ENCODE measurements at places on chromosomes 11 and 22.

GRCh38 chr22:44459551-44459950 lies 38.5 kb downstream of the RTL6 start:
- no peak for DNase-seq

DNA sequence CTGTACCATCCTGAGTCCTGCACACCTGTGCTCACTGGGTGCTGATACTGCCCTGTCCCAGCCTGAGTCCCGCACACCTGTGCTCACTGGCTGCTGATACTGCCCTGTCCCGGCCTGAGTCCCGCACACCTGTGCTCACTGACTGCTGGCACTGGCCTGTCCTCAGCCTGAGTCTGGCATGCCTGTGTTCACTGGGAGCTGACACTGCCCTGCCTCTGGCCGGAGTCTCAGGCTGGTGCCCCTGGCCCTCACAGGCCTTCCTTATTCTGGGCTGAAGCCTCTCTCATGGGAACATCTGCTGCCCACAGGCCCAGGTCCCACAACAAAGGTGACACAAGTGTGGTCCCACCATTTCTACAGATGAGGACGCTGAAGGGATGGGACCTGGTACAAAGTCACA lies 115.1 kb downstream of the MPPED1 start:
- DNase-seq, result no peak

GRCh38 chr22:23878219-23878618 lies 16.0 kb upstream of the MIF start:
- no peak for DNase-seq

DNA sequence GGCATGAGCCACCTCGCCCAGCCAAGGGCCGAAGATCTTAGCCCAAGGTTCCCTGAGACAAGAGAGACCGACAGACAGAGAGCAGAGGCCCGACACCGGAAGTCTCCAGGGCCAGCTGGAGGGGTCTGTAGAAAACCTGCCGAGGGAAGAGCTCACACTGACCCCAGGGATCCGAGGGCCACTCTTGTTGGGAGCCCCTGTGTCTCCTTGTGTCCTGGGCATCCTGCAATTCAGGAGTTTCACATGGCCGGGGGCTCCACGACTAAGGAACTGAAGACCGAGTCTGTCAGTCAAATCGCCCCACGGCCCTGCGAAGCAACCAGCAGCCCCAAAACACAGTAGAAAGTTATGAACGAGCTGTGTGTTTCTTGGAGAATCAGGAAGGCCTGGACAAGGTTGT lies 1482.0 kb downstream of the BRD1 start:
- DNase-seq, result no peak

DNA sequence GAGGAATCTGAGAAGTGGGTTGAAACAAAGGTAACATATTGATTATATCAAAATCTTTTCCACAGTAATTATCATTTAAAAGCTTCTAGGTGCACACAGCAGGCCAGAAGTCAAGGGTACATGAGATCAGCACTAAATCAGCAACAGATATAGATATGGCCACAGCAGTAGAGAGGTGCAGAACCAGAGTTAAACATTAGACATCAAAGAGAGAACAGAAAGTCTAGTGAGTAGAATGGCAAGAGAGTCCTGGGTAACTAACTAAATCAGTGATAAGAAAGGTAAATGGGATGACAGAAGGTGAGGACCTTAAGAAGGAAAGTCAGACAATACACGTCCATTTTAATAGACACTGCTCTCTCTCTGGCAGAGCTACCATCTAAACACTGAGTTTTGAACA lies 119.5 kb upstream of the GRIA4 start:
- no peak for DNase-seq

DNA sequence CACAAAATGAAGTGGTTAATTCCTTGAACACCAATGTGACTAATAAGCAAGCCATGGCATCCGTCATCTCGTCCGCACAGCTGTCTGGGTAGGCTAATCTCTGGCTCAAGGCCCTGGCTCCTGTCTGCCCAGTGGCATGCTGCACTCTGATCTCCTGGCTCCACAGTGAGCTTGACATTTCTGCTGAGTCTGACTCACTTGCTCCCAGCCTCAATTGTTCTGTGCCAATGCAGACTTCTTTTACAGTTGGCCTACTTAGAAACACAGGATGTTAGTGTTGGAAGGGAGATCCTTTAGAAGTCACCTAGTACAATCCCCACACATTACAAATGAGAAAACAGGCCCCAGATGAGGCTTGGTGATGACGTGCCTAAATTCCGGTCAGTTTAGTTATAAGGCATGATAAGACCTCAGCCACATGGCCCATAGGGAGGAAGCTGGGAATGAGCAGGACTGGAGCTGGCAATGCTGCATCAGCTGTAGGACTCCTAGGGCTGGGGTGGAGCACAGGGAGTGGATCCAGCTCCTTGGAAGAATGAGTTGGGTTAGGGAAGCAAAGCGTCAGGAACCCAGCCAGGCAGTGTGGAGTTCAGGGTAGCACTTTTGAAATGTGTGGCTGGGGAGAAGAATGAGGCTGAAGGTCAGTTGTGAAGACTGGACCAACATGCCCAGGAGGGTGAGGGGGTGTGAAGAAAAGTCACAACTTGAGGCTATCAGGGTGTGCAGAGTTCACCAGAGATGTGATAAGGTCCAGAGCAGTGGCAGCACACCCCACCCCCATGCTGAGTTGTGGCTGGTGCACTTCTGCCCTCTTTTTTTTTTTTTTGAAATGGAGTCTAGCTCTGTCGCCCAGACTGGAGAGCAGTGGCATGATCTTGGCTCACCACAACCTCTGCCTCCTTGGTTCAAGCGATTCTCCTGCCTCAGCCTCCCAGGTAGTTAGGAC lies 70.2 kb upstream of the EED start:
- DNase-seq, result peak; percentile 97

DNA sequence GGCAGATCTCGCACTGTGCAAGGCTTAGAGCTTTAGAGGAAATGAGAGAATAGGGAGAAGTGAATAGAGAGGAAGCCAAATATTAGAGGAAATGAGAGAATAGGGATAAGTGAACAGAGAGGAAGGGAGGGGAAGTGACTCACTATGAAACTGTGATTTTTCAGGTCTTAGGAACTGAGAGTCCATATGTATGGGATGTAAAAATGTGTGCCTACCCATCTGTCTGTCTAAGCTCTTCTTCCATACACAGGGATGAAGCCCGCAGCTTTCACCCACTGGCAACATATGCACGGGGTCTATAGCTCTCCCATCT lies 6.4 kb upstream of the CCDC86 start:
- no peak for DNase-seq

GRCh38 chr11:46308631-46309419 lies 31.4 kb downstream of the CREB3L1 start:
- no peak for DNase-seq

- no peak for DNase-seq
These were observed 1386.0 kb upstream of the TENM4 start for GRCh38 chr11:80826808-80827207.

GRCh38 chr22:39900306-39901227 lies at the start of gene GRAP2:
TSS of gene GRAP2 (plus strand) at chr22:39901084. CDS start at chr22:39947107, 46,023 bp downstream.
- DNase-seq, result no peak

- no peak for DNase-seq
These were observed 42.9 kb upstream of the DAGLA start for GRCh38 chr11:61637277-61637676.

DNA sequence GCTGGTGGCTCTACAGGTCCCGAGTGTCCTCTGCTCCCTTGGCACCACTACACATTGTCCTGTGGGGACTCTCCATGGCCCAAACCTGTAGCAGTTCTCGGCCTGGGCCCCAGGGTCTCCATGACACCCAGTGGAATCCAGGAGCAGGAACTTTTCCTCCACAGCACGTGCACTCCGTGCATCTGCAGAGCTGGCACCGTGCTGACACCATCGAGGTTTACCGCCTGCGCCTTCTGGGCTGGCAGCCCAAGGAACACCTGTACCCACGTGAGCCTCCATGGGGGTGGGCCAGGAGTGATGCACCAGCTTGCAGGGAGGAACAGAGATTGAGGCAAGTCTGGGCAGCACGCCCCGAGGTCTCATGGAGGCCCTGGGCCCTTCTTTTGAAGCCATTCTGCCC lies 25.2 kb downstream of the TSPAN32 start:
- no peak for DNase-seq

DNA sequence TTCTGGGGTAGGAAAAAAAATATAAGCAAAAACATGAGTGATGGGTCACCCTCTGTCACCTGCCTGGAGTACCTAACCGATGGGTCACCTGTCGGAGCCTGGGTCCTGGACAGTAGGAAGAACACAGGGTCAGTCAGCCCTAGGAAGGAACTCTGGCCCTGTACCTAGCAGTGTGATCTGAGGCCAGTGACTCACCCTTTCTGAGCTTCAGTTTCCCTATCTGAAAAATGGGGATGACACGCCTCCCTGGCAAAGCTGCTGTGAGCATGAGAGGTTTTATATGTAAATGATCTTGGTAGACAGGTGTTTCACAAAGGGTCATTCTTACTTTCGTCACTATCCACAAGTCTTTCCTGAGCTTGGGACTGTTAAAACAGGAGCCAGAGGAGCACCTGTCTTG lies 182.0 kb downstream of the ST3GAL4 start:
- no peak for DNase-seq

DNA sequence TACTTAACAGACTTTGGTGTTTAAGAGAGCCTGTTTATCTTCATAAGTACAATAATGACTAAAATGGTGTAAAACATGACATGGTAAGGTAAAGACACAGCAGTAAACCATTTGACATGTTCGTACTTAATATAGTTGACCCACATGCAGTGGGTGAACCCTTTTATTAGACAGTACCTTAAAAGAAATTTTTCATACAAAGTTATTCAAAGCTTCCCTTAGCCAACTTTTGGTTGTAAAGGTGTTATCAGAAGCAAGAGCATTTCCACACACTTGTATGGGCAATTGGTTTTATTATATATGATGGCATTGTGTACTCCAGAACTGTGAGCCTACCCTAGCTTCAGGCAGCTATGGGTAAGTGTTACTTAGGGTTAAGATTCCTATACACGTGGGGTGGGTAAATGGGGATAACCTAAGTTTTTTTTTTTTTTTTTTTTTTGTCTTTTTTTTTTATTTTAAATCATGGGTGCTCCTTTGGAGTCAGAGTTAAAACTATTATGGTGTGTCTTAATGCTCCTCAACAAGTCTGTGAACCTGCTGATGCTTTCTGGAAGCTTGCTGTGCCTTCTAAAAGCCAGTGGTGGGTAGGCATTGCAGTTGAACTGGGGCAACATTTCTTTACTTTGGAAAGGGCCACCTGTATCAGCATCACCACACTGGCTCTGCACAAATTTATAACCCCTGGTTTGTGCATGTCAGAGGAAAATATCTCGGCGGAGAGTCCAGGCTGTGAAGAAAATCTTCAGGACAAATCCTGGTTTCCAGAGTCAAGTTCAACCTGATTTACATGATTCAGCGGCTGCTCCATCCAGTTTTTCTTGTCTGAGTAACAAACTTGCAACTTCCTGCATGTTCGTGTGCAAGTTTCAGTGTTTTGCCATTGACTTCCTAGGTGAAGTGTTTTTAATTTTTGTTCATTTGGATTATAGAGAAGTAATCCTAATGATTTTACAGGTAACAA lies 3.3 kb downstream of the PCF11 start:
- DNase-seq, result no peak

- peak; percentile 40 for DNase-seq
These were observed 42.2 kb upstream of the FAM181B start for GRCh38 chr11:82775736-82776346.

GRCh38 chr11:34356130-34356529 lies 1.7 kb downstream of the ABTB2 start:
- no peak for DNase-seq

- DNase-seq, result no peak
These were observed 17.8 kb downstream of the CYB5R2 start for GRCh38 chr11:7655253-7656217.

- DNase-seq, result no peak
These were observed at the start of gene QSER1 for GRCh38 chr11:32892355-32893092. TSS of gene QSER1 (plus strand) at chr11:32892811. CDS start at chr11:32893126, 315 bp downstream.

GRCh38 chr11:117517097-117517496 lies 189.4 kb downstream of the CEP164 start:
- DNase-seq, result no peak

- no peak for DNase-seq
These were observed 29.7 kb upstream of the CD81 start for GRCh38 chr11:2347308-2347830.

- DNase-seq, result no peak
These were observed 9.3 kb upstream of the MIAT start for GRCh38 chr22:26648011-26648497.

DNA sequence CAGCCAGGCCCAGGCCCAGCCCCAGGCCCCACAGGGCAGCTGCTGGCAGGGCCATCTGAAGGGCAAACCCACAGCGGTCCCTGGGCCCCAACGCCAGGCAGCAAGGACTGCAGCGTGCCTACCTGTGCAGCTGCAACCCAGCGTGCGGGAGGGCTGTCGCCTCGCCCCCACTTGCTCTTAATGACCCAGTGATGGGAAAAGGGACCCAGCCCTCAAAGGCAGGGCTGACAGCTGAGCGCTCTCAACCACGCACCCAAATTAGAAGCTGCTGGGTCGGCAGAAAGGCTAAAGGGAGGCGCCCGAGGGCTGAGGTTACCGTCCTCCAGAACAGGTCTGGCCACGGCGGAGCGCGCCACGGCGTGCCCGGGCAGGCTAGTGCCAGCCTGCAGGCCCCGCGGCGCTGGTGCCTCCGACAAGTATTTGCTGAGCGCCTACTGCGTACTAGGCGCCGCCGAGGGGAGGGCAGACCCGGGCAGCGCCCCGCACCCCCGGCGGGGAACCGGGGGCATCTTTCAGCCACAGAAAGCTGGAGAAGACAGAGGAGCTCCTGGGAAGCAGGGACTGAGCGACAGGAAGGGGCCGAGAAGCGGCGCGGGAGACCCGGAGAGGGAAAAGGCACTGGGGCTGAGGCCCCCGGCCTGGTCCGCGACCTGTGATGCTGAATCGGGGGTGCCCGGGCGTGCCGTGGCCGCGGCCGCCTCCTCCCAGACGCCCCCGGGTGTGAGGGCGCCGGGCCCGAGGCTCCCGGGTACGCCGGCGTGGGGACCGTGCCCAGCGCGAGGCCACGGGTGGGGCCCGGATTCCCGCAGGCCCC lies 773 bp downstream of the HRAS start:
- DNase-seq, result no peak

GRCh38 chr11:129208863-129209262 lies 16.7 kb upstream of the ARHGAP32 start:
- DNase-seq, result no peak

DNA sequence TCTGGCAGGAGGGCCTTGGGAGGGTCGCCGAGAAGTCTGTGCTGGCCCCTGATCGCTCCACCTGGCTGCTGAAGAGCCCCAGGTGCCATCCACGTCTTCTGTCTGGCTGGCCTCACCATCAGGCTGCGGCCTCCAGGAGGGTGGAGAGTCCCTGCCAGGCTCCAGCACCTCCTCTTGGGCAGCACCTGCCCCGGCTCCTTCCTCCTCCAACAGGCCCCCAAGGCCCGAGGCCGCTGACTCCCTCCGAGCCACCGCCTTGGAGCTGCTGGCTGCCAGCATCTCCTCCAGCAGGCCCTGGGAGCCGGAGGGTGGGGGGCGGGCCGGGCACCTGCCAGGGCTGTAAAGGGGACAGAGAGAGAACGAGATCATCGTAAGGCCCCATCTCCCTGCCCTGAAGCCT lies 22.3 kb downstream of the TNKS1BP1 start:
- no peak for DNase-seq

DNA sequence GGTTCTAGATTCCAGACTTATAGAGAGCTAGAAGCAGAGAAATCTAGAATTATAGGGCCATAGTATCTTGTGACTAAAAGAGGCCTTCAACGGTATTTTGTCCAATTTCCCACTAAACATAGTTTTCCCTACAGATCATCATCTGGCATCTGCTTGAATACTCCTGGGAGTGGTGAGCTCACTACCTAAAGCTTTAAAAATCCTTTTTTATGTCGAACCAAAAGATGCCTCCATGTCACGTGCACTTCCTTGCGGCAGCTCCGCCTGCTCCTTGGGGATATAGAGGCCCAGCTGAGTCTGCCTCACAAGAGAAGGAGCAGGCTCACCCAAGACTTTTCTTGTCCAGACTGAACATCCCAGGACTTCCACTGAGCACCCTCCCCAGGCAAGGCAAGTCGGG lies 4.3 kb upstream of the MB start:
- DNase-seq, result no peak

Data from HS-27A (cell line).